AG20443 (cell line): ENCODE measurements at places on chromosomes 5 and 9.

DNA sequence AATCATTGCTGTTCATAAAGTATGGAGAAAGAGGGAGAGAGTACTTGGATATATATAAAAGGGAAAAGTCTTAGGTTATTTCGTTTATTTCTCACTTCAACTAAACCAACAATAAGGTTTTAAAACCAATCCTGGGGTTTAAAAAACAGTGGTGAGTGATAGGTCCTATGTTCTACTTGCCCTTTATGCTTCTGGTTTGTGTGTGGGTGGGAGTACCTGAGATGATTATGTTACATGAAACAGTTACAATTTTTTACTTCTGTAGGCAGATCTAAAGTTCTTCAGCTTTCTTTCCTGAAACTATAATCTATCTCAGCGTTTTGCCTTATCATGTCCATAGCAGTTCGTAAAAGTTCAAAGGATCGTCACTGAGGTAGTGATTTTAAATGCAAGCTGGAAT lies 49.2 kb downstream of the STX17 start:
- DNase-seq: no peak

- no peak for DNase-seq
Measured at GRCh38 chr9:137297966-137298365, 4.1 kb downstream of the NRARP start.

DNA sequence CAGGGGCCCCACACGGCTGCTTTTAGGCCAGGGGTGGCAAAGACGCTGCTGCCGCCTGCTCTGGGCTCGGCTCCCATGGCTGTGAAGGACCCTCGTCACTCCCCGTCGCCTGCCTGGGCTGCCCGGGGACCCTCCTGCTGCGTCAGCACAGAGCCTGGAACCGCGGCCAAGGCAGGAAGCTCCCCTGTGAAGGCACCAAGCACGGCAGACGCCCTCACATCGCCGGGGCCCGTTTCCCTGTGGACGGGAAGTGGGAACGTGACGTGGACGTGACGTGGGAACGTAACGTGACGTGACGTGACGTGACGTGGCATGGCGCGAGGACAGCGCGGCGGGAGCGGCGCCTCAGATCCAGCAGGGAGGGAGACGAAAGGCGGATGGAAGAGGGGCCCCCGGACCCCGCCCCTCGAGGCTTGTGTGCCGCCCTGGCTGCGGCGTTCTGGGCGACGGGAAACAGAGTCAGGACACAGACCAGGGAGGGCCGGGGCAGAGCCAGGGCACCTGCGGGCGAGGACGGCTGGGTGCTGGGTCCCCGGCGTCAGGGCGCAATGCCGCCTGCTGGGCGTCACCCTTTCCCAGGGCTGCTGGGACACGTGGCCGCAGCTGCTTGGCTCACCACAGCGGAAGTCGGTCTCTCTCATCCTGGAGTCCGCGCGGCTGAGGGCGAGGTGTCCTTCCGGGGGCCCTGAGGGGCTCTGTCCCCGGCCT lies 53.1 kb downstream of the MRPL36 start:
- DNase-seq: no peak

GRCh38 chr5:141832131-141832530 lies 46.1 kb downstream of the PCDH1 start:
- no peak for DNase-seq

DNA sequence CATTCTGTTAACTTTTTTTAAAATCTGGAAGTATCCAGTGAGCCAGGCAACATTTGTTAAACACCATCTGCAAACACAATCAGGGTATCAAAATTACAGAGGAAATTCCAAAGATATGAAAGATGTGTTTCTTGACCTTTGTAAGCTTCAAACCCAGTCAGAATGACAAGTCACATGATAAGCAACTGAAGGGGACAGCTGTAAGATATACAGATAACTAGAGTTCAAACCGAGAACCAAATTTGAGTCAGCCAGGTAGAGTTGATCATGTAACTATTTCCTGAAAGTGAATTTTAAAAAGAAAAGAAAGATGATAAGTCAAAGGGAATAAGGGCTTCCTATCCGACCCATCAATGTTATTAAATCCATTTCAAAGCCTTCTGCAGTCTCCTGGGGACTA lies 196.2 kb downstream of the DEPDC1B start:
- DNase-seq: no peak

DNA sequence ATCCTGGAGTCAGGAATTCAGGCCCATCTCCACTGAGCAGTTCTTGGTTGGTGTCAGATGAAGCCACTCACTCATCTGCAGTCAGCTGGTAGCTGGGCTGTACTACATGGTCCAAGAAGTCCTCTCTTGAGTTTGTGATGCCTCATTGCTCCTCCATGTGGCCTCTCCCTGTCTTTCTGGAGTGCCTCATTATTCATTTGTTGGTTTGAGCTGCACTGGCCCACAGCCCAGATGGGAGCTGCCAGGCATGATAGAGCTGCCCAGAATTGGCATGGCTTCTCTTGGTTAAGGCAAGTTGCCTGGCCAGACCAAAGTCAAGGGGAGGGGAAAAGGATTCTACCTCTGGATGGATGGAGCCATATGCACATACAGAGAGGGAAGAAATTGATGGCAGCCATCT lies 8.0 kb downstream of the PTCD2 start:
- DNase-seq: peak; percentile 44

GRCh38 chr5:173326501-173326960 lies 1.7 kb downstream of the STC2 start:
- peak; percentile 80 for DNase-seq

DNA sequence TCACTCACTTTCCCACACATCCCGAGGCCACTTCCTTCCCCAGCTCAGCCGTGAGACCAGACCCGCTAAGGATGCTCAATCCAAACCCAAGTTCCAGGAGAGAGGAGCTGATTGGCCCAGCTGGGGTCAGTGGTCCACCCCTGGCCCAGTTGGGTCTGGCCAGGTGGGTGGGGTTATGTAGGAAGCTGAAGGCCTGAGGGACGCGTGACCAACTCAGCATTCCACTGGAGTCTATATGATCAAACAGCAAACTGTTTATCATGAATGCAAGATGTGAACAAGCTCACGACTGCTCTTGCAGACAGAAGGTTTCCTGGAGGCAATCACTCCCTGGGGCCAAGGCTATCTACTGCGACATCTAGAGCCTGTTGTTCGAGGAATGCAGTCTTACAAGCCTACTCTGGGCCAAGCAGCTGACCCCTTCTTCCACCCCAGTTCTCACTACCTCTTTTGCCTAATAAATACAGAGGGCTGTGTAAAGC lies 4.9 kb upstream of the RAPGEF1 start:
- no peak for DNase-seq

GRCh38 chr9:80720579-80720978 lies 968.8 kb downstream of the TLE1 start:
- DNase-seq: no peak

DNA sequence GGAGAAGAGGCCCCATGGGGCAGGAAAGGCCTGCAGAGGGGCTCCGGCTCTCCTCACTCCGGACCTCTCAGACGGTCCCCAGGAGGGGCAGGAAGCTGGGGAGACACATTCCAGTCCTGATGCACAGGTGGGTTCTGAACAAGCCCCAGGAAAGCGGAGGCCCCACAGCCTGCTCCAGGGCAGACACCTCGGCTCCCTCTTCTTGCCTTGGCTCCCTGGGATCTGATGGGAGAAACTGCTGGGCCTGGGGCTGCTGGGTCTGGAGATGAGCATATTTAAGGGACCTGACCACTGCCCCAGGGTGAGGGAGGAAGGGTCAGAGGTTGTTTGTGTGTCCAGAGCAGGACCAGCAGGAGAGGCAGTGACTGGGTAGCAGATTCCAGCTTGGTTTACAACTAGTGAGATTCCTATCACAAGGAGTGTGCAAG lies 1.2 kb downstream of the CORO2A start:
- DNase-seq: no peak

DNA sequence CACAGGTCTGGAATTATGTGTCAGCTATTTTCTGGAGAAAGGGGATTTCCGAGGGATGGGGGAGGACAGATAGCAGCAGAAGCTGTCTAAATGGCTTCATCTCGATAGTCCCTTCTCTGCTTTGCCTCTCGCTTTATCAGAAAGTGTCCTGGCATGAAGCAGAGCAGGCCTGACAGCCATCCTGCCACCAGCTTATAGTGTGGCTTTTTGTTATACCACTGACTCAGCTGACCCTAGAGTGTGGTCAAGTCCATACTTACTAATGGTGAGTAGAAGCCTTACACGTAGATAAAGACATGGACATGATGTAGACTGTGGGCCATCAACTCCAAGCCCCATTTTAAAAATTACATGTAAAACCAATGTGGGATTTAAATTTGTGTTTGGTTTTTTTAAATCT lies 50.0 kb downstream of the RCL1 start:
- no peak for DNase-seq

- DNase-seq: no peak
Measured at GRCh38 chr9:73059247-73059646, 92.4 kb upstream of the ANXA1 start.

- DNase-seq: peak; percentile 87
Measured at GRCh38 chr5:170151097-170151831, 45.6 kb downstream of the FOXI1 start.

GRCh38 chr9:130499804-130500263 lies 55.1 kb downstream of the ASS1 start:
- DNase-seq: no peak

- no peak for DNase-seq
Measured at GRCh38 chr9:87585123-87585855, 87.6 kb downstream of the DAPK1 start.

DNA sequence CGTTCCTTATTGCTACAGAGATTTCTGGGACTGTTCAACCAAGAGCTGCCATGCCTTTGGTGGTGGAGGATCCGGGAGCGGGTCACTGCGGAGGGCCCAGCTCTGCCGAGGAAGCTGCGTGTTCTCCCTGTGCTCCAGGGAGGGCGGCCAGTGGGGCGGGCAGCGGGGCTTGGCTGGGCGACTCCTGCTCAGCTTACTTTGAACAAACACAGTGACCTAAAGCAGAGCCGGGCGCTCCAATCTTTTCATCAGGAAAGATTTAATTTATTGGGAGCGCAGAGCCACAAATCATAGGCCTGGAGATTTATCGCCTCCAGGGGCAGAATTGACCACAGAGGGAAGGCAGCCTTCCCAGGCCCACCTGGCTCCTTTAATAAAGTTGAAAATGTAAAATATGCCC lies 27.7 kb downstream of the LHX3 start:
- no peak for DNase-seq

GRCh38 chr5:139271201-139272027 lies 22.1 kb upstream of the MATR3 start:
- DNase-seq: no peak

- DNase-seq: no peak
Measured at GRCh38 chr5:90598293-90598692, 39.7 kb downstream of the ADGRV1 start.

- DNase-seq: no peak
Measured at GRCh38 chr5:124708086-124708485, 38.4 kb downstream of the ZNF608 start.

- DNase-seq: peak; percentile 79
Measured at GRCh38 chr9:96418920-96419690, 935 bp upstream of the ZNF367 start.

DNA sequence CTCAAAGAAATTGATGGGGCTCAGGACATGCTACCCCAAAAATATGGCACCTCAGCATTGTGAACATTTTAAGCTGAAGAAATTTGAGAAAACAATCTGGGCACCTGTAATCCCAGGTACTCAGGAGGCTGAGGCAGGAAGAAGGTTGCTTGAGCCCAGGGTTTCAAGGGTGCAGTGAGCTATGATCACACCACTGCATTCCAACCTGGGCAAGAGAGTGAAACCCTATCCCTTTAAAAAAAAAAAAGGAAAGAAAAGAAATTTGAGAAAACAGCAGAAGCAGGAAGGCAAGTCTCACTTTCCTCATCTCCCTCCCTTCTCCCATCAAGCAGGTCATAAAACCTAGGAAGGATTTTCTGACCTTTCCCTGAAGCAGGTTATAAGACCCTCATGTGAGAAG lies 23.6 kb downstream of the TPD52L3 start:
- no peak for DNase-seq

GRCh38 chr5:146533260-146533857 lies 17.4 kb upstream of the GPR151 start:
- DNase-seq: peak; percentile 67

DNA sequence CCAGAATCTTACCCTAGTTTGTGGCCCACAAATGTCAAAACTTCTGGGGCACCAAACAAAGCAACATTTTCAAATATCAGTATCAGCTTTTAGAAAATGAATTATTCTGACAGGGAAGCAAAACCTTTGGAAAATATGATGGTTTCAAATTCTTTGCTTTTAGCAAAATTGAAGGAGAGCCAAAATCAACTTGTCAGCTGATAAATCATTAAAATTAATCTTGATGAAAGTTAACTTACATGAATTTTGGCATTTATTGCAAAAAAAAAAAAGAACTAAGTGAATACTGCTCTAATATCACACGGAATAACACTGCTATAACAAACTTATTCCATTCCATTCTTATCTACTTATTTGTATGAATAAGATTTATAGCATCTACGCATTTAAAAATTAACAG lies 158.1 kb upstream of the TARS1 start:
- no peak for DNase-seq

- no peak for DNase-seq
Measured at GRCh38 chr5:14699807-14700400, 35.4 kb downstream of the OTULIN start.

GRCh38 chr5:73296772-73297171 lies 123.8 kb downstream of the TMEM174 start:
- peak; percentile 65 for DNase-seq

- DNase-seq: no peak
Measured at GRCh38 chr9:136596630-136597031, 50.8 kb upstream of the NOTCH1 start.

DNA sequence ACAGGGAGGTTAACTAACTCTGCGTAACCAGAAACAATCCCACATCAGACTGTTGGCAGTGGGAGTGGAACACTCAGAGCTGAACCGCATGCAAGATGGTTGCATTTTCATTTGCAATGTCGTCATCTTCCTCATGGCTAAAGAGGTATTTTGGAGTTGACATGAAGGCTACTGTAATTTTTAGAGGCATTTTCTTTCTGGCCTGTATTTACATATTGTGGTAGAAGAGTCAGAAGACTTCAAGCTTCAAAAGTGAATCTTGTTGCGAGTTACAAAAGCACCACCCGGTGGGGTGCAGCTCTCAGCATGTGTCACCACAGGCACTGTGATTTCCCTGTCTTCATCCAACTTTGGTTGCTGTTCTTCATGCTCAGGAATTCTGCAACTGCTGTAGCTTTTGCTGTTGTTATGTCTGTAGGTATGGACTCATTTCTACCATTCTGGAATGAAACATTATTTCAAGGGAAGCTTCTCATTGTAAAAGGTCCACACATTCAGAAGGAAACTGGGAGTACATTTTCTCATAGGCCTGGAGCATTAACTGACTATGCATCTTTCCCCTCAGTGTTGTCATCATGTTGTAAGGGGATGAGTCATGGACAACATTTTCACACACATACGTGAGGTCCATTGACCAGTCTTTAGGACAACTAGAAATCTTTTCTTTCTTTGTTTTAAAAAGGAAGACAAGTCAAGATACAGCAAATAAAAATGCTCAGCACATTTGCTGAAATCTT lies 35.4 kb upstream of the GDNF start:
- DNase-seq: peak; percentile 64
